ENCODE measurements at places on chromosomes 11 and 22.

DNA sequence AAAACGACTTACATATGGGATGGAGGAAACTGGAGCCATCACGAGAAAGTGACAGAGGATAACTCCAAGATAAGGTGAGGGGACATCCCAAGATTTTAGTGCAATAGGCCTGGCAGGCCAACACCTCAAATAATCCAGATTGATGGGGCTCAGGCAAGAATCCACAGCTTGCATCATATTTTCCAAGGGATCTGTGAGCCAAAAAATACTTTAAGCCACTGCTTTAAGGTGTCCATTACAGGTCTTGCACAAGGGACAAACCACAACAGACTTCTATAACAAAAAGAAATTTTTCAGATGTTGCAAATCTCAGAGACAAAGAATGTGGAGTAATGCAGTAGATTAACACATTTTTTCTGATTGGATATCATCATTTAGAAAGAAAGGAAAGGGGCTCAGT lies 45.6 kb downstream of the DENND5A start:
- no peak for DNase-seq

DNA sequence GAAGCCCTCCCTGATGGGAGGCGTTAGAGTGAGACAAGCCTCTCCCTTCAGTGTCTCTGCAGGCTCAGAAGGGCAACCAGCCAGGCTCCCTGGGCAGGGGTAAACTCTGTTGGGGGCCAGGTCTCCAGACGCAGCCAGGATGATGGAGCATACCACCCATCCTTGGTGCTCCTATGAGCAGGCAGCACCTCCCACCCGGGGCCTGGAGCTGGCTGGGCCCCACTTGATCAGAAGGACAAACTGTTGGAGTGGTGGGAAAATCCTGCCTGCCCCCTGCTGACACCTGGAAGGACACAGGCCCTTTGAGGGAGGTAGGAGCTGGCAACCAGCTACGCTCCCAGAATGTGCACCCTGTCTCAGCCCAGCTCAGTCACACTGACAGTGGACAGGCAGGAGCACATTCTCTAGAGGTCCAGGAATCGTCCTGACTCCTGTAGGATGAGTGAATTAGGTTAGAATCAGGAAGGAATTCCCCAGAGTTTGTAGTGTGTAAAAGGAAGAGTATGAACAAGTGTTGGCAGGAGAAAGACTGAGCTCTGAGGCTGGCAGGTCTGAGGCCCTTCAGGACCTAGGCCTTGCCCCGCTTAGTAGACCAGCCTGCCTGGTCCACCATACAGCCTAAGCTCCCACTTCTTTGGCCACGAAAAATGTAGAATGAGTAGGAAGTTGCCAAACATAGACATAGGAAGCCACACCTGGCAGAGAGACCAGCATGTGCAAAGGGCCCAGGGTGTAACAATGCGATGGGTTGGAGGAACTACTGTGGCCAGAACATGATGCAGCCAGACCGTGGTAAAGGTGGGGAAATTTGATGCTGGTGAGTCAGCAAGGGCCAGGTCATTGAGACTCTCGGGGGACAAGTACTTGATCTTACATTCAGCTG lies 19.1 kb downstream of the ARHGEF17 start:
- DNase-seq: no peak

GRCh38 chr22:23218053-23218866 lies 38.0 kb downstream of the BCR start:
- no peak for DNase-seq

DNA sequence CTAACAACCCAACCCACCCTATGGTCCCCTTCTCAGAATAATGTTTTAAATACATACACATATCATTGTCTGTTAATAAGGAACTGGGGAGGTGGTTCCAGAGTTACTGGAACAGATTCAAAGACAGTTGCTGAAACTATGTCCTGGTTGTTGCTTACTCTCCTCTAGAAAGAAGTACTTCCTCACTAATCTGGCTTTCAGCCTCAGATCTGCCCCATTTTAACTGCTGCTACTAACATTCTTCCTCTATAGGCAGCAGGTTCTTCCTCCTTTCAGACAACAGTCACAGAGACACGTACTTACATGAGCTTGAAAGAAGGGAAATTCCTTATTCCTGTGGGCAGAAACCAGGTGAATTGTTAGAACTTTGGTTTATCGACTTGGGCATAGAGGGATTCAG lies 8.1 kb upstream of the NEU3 start:
- DNase-seq: no peak

DNA sequence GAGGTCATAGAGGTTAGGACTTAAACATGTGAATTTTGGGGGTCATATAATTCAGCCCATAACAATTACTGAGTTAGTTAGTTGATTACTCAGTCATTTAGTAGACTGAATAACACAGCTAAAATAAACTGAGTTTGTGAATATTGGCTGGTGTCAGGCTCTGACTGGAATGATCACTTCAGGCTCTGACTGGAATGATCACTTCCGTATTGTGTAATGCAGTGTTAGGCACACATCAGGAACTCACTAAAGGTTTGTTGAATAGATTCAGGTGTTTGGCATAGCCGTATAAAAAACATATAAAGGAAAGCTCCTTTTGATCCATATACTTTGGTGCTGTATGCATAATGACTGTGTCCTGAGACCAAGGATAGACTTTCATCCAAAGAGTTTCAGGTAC lies 610.5 kb downstream of the INSC start:
- DNase-seq: no peak

DNA sequence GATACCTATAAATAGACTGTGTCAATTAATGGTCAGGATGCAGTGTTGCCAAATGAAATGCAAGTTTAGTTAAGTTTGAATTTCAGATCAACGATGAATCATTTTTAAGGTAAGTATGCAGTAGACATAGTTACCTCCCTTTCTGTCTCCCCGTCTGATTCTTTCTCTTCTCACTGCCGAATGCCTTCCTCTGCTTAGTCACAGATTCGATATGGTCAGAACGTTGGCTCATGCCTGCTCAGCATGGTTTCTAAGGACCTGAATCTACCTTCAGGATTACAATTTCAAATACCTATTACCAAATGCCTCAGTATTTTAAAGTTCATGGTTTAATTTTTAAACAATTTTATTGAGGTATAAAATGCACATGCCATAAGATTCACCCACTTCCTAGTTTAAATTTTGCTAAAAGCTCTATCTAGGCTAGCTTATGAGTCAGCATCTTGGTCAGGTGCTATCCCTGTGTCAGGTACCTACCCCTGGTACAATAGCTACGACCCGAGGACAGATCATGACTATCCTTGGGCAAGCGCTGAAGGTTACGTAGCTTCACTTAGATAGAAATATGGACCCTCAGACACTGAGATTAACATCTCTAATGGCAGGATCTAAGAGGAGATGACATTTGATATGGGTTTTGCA lies 78.2 kb upstream of the SPON1 start:
- no peak for DNase-seq

DNA sequence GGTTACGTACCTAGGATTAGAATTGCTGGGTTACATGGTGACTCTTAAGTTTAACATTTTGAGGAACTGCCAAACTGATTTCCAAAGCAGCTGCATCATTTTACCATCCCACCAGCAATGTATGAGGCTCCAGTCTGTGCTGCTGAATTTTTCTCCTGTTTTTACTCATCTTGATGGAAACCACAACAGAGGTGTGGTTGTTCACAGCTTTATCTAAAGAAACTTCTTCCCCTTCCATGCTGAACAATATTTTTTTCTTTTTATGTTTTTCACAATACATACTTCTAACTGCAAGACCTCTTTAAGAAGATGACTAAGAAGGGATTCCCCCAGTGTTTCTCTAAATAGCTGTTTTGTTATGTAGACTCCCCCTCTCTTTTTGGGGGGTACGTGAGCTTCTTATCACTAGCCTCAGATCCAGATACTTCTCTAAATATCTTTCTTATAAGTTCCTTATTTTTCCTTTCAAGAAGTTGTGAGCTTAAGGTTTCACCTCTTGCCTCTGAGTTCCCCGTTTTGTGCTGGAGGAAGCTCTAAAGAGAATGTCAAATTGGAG lies 24.0 kb downstream of the TCP11L1 start:
- no peak for DNase-seq

- no peak for DNase-seq
Measured at GRCh38 chr22:50083462-50084079, 1.7 kb downstream of the MLC1 start.

DNA sequence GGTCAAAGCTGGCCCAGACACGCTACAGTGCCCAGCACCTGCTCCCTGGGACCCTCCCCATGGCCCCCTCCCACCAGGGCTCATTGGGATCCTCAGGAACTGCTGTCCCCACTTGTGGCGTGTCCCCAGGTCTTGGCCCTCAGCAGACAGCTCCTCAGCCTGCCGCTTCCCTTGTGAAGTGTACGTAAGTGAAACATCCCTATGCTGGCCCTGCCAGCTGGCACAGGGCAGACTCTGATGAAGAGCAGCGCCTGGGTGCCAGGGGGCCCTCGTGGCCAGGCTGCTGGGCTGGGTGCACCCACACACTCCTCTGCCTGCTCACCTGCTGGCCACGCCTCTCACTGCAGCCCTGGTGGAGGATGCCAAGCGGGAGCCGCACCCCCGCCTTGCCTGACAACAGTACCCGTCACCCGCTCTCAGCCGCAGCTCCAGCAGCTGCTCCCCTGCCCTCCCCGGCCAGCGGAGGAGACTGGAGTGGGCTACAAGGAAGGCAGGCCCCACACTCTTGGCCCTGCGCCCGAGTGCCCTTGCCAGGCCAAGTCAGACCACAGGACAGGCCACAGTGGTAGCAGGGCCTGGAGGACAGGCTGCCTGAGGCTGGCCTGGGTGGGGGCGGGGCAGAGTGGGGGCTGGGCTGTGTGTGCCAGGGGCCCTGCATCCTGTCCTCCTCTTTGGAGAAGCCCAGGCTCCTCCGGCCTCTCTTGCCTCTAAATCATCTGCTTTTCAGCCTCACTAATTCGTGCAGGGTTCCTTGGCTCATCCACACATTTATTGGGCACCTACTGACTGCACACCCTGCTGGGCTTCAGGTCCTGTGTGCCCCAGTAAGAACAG lies 39.5 kb downstream of the IGF2 start:
- DNase-seq: no peak

All from activated CD8-positive, alpha-beta memory T cell treated with anti-CD3 and anti-CD28 coated beads for 48 hours (primary cell).